Cerebellar nuclear complex (tissue), 1 donor: ENCODE measurements at places on chromosomes 2 and 18.

DNA sequence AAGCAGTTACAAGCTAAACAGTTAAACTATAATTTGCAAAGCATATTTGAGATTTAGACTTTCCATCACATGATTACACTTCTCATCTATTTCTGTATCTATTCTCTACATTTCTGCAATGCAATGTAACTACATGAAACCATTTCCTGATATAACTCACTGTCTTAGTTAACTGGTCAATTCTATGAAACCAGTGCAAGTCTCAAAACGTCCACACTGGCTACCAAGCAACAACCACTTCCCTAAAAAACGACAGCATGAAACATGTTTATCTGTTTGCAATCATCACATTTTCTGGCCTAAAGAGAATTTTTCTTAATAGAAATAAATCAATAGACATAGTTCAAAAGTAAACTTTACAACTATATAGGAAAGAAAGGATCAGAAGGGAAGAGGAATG lies 17.4 kb downstream of the FECH start:
- DNase-seq = no peak

DNA sequence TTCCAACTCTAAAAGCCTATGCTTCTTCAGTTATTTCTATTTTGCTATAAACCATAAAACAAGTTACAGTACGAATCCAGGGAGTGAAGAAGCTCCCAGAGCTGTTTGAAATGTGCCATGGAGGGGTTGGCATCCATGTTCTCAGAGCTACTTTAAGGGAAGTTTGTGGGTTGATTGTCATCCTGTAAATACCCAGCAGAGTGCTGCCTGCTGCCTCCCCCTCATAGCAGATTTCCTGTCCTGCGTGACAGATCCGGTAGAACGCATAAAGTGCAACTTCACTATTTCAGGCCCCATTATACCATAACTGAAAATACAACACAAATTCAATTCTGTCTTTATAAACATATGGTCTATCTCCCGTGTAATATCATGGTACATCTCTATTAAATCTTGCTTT lies 114.4 kb downstream of the CTNNA2 start:
- DNase-seq = no peak

GRCh38 chr2:71788186-71788525 lies 334.8 kb downstream of the DYSF start:
- no peak for DNase-seq

- no peak for DNase-seq
Measured at GRCh38 chr2:241966647-241967466, 97.3 kb downstream of the RTP5 start.

- no peak for DNase-seq
Measured at GRCh38 chr18:79569720-79570119, 109.9 kb upstream of the CTDP1 start.

- no peak for DNase-seq
Measured at GRCh38 chr18:46237891-46238290, 133.7 kb downstream of the HAUS1 start.

GRCh38 chr18:70296781-70297180 lies 7.9 kb downstream of the SOCS6 start:
- no peak for DNase-seq

DNA sequence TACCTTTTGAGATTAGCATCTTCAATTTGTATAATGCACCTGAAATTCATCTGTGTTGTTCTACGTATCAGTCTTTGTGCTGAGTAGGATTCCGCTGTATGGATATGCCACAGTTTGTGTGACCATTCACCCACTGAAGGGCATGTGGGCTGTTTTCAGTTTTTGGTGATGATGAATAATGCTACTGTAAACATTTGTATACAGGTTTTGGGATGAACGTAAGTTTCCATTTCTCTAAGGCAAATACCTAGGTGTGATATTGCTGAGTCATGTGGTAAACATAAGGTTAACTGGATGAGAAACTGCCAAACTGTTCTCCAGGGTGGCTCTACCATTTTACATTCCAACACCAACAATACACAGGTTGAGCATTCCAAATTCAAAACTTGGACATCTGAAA lies 35.1 kb downstream of the CABYR start:
- DNase-seq = no peak
